ENCODE measurements at places on chromosomes 1 and 21. TPM values are rescaled to one million over a fixed set of nuclear protein-coding genes. Genes with fewer than 3 reads are reported as not detected.

The ITPKB gene
- total RNA-seq = 33.3 TPM

The MAPKAPK2 gene
- 46.5 TPM for total RNA-seq

The PLCH2 gene
- 1.4 TPM for total RNA-seq

The NUDT4B gene
- total RNA-seq = 0.63 TPM

DNA sequence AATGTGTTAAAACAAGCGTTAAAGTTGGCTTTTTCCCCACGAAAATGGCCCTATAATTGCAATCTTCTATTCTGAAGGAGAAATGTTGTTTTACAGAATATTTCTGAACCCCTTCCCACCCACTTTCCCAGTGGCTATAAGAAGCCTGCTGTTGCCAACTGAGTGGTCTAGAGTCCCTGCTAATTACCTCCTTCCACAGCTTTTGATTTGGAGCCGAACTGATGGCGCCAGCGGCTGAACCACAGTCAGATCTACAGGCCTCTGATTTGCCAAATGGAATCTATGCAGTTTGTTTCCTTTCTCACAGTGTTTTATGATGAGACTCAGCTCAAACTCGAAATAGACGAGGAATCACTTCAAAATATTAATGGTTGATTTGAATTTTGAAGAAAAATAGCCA, 76.0 kb upstream of the C1orf105 start:
- DNase-seq = no peak

DNA sequence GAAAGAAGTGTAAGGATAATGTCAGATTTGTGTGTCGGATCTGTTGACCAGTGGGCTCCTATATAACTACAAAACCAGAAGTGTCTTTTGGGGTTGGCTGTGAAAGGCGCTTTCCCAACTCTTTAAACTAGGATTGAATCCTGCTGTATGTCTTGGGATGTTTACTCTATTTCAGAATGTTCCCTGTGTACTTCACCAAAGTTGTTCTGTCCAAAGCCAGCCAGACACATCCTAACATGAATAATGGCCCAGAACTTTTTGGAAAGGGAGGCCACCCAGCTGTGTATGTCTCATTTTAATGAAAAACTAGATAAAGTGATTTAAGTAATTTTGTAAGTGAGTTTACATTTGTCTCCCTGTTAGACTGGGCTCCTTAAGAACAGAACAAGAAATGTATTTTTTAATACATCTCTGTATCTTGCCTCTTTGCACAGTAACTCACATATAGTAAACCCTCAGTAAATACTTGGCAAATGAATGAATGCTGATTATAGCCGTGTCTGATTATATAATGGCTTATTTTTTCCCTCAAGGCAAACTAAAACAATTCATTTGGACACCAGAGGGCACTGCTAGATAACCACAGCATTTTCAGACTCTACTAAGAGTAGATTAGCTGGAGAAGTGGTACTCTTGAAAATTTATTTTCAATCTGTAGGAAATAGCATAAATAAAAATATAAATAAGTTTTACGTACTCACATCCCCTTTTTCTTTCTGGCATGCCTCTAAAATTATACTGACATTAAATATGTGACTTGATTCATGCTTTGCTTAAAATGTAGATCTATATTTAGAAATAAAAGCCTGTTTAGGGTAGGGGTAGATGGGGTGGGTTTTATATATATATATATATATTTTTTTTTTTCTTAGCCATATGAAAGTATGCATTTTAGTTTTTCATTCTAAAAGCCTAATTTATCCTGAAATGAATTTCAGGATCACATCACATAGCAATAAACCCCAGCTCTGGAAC, 23.8 kb downstream of the TSEN15 start:
- peak; percentile 49 for DNase-seq

DNA sequence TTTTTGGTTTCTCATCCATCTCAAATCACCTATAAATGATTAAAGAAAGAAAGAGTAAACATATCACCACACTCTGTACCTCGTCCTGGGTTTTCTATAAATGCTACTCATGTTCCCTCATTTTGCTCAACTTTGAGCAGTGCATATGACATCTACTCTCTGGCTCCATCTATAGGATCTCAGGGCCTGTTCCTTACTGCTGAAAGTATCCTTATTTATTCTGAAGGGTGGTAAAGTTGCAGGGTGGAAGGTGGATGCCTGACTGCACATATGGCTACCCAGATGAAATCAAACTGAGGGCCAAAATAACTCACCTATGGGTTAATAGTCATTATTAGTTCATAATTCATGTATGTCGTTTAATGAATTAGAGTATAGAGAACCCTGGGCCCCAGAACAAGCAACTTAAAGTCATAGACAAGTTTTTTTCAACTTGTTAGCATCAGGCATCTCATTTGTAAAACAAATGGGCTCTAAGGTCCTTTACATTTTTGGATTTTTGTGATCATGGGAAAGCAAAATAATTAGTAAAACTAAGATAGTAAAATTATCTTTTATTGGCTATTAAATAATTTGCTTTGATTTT, 46.5 kb downstream of the NCF2 start:
- peak; percentile 67 for DNase-seq

DNA sequence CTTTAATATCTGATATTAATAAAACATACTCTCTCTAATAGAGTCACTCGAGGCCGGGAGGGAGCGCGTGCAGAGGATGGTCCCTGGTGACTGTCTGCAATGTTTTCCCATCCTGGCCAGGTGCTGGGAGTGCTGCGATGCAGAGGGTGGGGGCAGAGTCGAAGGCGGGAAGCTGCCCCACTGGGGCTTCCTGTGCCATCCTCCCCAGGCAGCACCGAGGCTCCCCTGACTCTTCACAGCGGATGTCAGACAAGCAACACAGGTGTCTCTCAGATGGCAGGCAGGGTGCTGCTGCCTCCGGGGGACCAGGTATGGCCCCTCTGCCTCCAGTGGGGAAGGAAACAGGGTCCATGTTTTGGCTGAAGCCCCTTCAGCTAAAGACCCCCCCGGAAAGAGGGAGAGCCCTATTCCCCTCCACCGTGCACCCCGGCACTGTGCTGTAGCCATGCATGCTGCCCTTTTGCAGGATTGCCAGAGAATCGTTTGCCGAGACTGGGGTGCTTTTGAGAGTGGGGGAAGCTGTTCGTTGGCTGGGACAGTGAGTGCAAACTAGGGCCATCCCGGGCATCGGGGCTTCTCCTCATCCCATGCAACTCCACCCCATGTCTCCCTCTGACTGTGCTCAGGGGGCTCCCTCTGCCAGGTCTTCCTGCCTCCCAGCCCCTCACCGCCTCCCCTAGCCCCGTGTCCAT, 32.1 kb upstream of the TTC34 start:
- no peak for DNase-seq

- DNase-seq = peak; percentile 10
Observed at GRCh38 chr1:31715087-31715872, 11.5 kb upstream of the COL16A1 start.

- peak; percentile 80 for DNase-seq
Observed at GRCh38 chr21:45138199-45139002, 64.0 kb downstream of the ADARB1 start.

DNA sequence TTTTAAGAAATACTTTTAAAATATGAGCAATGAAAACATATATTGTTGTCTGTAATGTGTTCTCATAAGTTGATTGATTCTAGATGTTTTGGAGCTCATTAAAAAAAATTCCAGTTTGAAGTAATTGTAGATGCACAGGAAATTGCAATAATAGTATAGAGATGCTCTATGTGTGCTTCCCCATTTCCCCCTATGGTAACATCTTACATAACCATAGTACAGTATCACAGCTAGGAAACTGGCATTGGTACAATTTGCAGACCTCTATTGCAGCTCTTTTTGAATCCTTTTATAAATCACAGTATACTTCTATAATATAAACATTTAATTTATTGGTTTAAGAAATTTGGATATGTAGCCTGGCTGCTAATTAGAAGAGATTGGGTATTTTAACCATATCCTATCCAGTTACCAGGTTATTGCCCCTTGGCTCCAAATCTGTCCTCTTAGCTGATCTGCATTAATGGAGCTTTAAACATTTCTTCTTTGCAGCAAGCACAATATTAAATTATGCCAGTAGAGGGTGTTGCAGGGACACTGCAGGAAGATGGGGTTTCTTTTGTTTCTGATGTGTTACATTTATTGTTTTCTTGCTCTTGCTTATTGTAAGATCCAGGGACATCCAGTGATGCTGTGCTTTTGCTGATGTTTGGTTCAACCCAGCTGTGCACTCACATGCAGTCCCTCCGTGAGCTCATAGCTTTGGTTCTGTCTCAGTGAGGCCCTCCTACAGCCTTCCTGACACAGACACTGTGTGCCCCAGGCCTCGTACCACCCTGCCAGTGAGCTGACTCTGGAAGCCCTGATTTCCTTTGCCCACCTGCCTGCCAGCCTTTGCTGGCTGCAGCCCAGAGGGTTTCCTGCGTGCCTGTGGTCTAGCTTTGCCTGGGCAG, 103.3 kb downstream of the RABGAP1L start:
- DNase-seq = peak; percentile 92

GRCh38 chr1:47323599-47324031, 9.7 kb upstream of the STIL start:
- no peak for DNase-seq

DNA sequence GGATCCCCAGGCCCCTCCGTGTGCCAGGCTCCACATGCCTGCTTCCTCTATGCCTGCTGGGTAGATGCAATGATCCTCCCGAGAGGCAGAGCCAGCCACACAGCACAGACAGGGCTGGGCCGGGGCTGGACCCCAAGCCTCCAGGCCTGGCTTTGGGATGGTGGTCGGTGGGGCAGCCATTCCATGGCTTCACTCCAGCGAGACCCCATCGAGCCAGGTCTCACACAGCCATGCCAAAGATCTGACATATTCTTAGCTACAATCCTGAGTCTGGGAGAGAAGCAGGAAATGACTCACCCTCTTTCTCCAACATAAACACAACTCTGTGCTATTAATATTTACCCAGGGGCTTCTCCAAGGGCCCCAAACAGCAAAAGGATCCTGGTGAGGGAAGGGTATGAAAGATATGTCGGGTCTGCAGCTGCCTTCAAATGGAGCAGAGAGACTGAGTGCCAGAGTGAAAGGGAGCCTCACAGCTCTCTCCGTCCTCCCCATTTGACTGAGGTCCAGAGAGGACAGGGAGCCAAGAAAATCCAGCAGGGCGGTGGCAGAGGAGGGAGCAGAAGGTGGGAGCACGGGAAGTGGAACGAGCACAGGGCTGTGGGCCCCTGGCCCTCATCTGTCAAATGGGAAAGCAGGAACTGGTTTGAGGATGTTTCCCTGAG, 639.5 kb downstream of the MATN1 start:
- no peak for DNase-seq

- DNase-seq = no peak
Observed at GRCh38 chr21:18275781-18276180, 31.1 kb downstream of the CHODL start.

DNA sequence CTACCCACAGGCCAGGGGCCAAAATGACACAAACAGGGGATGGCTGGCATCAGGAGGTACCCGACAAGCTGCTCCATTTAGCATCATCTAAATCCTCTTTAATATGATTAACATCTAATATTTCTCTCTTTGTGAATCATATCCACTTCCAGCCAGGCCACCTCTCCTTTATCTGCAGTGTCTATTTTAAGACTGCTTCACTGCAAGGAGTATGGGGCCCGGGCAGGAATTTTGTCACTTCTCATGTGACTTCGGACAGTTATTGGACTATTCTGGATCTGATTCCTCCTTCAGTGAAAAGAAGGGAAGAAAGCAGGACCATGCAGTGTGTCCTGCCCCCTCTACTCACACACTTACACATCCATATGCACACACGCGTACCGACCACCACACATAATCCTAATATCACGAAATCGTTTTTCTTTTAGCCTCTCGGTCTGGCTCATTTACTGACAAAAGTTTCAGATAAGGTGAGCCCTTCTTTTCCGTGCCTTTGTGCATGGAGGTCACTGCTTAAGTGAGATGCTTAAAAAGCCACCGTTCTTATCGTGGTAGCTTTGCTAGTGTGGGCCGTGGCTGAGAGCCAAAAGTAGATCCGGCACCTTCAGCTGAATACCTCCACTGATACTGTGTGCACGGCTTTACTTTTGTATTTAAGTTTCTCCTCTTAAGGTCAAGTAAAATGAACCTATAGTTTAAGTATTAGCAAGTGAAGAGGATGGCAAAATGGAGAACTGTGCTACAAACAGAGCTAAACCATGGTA, 26.0 kb downstream of the PROX1 start:
- no peak for DNase-seq

GRCh38 chr1:175887981-175888428, 144.6 kb upstream of the TNR start:
- peak; percentile 30 for DNase-seq
